C1 segment of cervical spinal cord (tissue), 14 donors: ENCODE measurements at places on chromosomes 5 and 9.

- DNase-seq, result no peak
Measured at GRCh38 chr9:30758726-30759446, 1625.6 kb upstream of the ACO1 start.

- DNase-seq, result no peak
Measured at GRCh38 chr9:6024035-6024554, 8.7 kb upstream of the RANBP6 start.

DNA sequence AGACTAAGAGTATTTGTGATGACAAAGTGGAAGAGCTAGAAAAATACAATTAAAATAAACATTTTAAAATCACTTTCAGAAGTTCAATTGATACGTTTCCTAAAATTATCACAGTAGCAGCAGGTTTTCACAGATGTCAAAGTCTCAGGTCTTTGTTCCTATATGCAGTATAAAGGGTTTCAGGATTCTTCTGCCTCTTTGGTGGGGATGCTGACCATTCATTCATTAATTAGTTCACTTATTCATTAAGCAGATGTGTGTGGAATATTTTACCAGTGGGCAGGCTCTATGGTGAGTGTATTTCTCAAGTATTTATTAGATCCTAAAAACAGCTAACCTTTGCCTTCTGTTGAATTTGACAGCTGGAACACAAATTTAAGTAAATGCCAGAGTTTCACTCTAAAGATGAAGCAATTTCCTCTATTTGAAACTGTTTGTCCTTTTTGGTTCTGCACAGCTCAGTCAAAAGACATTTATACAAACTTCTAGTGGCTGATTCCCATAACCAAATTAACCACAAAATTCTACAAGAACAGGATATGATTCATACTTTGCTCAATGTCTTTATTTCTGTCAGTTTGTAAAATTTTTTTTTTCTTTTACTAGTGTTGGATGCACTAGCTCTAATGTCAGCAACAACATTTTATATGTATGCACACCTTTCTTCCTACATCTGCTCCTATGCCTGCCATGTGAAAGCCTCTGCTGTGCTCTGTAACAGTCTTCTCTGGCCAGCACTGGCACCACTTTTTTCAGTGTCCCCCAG is 75.9 kb upstream of the PRR16 start:
- DNase-seq, result no peak

DNA sequence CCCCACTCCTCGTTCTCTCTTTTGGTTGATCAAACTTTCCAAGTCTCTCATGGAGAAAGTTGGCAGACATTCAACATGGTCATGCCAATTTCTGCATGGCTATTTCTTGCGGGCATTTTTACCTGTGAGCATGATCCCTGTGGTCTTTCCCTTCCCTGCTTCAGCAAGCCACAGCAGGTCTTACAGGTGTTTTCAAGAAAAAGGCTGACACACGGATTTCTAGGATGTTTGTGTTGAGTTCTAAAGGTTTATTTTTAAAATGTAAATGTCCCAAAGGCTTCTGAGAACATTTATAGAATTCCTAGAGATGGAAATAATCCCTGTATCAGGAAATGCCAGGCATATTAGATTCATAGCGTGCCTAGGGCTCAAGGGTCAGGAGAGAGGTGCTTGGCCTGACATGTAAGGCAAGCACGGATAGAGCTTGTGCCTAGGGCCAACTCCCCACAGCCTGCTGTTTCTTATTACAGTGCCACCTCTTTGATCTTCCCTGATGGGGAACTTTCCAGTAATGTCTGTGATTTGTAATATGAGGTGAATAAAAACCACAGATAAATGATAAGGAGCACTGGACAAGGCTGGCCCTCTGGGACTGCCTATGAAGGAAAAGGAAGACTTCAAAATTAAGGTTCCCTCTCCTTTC is 79.8 kb downstream of the MUSK start:
- no peak for DNase-seq

GRCh38 chr9:13750061-13750460 is 470.6 kb upstream of the MPDZ start:
- DNase-seq, result no peak

DNA sequence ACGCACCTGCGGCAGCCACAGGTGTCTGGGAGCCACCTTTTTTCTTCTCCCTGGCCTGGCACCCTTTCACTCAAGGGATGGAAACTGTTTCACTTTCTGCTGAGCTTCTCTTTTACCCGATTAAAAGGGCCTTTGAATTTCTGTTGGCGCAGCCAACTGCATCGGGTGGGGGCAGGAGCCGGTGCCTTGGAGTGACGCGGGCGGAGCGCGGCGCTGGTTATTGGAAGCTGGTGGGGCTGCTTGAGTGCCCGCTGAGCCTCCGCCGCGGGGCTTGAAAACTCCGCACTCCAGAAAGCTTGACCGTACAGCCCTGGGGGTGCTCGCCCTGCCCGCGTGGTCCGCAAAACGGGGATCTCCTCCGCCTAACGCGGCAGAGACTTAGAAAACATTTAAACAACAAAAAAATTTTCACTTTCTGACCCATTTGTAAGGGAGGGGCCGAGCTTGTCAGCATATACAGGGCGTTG is 52.0 kb upstream of the TJP2 start:
- DNase-seq, result peak; percentile 45

GRCh38 chr9:115042781-115043509 is 75.0 kb downstream of the TNC start:
- DNase-seq, result no peak

DNA sequence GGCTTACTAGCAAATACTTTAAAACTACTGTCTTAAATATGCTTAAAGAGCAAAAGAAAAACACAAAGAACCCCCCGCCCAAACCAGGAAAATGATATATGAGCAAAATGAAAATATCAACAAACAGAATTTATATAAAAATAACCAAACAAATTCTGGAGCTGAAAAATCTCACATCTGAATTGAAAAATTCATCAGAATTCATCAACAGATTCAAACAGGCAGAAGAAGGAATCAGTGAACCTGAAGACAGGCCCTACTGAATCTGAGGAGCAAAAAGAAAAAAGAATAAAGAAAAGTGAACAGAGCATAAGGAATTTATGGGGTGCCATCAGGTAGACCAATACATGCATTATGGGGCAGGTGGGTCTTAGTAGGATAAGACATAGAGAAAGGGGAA is 49.8 kb upstream of the SPTLC1 start:
- DNase-seq, result no peak

GRCh38 chr5:88924330-88924657 is 41.3 kb upstream of the MEF2C start:
- no peak for DNase-seq

DNA sequence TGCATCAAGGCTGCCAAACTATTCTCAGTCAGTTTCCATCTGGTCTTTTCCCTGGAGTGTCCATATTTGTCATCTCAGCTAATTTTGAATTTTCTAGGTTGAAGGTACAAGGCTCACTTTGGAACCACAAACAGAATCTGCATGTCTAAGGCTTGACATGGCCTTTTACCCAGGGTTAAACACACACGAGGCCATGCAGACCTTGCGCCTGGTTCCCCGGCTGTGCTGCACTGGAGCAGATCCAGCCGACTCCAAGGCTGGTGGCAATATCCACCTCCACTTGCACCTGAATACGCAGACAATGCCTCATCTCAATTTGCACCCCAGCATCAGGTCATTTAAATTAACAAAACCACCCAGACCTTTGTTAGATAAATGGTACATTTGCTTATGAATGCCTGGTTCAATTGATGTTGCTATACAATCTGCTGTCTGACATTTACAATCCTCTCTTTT is 276.2 kb downstream of the HSPA4 start:
- no peak for DNase-seq

DNA sequence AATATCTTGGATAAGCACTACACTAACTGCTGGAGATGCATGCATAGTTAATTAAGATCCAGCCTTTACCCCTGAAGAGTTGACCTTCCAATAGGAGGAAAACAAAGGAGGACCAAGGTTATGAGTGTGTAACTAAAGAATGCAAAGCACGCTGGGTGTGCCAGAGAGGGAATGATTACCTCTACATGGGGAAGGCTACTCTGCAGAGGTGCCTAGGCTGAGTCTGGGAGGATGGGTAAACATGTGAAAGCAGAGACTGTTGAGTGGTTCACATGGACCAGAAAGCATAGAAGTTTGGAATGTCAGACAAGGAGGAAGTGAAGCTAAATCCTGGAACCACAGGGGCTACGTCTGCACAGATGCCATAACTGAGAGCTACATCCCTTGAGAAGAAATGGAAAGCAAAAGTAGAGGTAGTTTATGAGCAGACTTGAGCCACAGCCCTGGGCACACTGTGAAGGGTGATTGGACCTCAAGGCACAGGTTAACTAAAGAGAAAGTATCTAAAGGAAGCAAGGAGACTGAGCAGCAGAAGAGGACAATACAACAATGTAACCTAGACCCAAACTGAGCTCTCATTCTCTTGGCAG is 176.2 kb downstream of the DENND1A start:
- no peak for DNase-seq

GRCh38 chr5:1874771-1875220 is 7.9 kb downstream of the IRX4 start:
- no peak for DNase-seq

GRCh38 chr5:87582149-87582548 is 169.4 kb upstream of the CCNH start:
- no peak for DNase-seq

DNA sequence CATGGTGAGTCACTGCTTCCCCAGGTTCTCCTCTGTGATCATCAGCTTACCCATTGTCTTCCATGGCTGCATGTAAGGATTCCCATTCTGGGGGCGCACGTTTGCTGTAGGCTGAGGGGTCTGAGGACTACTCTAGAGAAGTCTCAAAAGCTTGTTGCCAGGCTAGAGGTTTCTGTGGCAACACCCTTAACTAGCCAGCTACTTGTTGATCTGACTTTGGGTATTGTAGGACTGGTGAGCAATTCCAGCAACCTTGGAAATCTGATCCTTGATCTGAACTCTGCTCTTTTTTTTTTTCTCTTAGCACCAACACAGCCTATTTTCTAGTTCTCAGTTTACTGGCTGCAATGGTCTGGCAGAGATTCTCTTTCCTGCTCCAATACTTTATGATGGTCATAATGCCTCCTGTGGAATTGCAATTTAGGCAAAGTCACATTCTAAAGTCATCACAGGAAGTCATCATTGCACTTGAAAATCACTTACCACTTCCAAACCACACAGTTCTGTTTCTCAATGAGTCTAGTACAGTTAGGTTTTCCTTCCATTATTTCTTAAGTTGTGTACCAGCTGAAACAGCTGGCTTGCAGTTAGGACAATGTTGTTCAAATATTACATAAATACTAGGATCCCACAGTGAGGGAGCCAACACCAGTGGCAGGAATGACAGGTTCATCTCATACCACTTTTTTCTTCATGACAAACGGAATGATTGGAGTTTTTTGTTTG is 110.3 kb downstream of the SLC12A2 start:
- DNase-seq, result no peak

GRCh38 chr5:98816582-98817222 is 43.2 kb downstream of the RGMB start:
- no peak for DNase-seq

GRCh38 chr5:87786471-87786870 is 373.7 kb upstream of the CCNH start:
- DNase-seq, result no peak

DNA sequence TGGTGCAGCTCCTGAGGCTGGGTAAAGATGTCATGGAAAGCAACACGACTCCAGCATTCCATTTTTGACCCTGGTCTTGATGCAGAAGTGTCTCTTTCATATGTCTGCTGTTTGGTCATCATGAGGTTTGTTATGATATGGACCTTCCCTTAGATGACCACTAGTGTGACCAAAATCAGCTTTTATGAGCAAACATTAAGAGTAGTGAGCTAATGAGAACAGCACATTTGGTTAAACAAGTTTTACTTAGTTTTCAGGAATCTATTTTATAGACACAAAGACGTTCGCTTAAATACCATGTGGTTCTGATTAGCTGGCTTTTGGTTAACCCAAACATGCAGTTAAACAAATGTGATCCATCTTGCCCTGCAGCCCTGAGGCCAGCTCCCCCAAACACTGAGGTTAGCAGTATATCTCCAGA is 56.7 kb upstream of the ACTBL2 start:
- no peak for DNase-seq

DNA sequence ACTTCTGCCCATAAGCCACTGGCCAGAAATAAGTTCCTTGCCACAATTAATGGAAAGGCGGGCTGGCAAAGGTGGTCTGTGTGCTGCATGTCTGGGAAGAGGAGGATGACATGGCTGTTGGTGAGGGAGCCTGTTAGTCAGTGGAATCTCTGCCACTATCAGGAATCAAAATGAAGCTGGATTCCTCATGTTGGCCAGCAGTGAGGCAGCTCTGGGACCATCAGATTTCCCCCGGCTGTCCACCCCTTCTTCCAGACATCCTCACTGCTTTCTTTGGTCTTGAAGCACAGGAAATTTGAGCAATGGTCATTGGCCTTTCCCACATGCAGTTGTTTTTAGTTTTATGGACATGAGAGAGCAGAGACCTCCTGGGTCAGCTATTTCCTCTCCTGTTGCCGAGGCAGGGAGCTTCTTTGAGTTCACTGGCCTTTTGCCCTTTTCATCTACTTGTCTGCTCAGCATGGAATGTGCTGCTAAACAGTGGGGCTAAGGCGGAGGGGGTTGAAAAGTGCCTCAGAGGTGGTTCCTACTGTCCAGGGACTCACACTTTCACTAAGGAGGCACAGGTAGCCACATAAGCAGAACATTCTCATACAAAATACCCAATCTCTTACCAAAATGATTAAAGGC is 34.8 kb upstream of the NEURL1B start:
- no peak for DNase-seq
